ENCODE measurements at places on chromosomes 1 and 21.
A peak's percentile ranks its signal among the peaks of the same experiment; 100 is the strongest.

- DNase-seq = no peak
These were observed 1902.3 kb downstream of the NCAM2 start for GRCh38 chr21:22900490-22900889.

DNA sequence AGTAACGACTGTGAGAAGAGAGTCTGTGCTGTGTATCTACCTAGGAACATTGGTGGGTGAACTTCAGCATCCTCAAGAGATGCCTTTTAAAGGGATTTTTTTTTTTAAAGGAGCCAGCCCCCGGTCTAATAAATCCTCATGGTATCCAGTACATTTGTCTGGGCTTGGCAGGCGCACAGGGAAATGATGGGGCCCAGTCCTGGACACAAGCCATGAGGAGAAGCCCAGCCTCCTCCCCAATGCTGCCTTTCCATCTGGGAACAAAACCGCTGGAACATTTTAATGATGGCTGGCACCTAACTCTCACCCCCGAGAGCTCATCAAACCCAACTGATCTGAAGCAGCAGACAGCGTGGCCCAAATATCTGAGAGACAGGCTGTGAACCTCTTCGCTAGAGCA is 64.2 kb downstream of the ACOT7 start:
- no peak for DNase-seq

- DNase-seq = no peak
These were observed 90.0 kb downstream of the STUM start for GRCh38 chr1:226638608-226639007.

DNA sequence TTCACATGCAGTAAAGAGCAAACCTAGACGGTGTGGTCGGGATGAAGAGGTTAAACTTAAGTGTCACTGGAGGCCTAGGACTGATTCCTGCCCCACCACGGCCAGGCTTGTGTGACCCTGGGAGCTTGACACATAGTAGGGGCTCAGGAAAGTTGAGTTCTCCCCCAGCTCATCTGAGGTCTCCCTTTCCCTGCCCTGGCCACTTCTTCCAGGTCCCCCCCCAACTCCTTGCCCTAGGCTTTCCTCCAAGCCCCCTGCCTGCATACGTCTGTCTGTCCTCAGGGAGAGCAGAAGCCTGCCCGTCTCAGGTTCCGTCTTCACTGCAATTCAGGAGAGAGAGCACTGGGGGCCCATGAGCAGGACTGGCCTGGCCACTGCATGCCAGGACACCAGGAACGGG is 225.8 kb downstream of the PTPRU start:
- no peak for DNase-seq

- no peak for DNase-seq
These were observed 107.0 kb downstream of the TGFBR3 start for GRCh38 chr1:91778964-91779363.

DNA sequence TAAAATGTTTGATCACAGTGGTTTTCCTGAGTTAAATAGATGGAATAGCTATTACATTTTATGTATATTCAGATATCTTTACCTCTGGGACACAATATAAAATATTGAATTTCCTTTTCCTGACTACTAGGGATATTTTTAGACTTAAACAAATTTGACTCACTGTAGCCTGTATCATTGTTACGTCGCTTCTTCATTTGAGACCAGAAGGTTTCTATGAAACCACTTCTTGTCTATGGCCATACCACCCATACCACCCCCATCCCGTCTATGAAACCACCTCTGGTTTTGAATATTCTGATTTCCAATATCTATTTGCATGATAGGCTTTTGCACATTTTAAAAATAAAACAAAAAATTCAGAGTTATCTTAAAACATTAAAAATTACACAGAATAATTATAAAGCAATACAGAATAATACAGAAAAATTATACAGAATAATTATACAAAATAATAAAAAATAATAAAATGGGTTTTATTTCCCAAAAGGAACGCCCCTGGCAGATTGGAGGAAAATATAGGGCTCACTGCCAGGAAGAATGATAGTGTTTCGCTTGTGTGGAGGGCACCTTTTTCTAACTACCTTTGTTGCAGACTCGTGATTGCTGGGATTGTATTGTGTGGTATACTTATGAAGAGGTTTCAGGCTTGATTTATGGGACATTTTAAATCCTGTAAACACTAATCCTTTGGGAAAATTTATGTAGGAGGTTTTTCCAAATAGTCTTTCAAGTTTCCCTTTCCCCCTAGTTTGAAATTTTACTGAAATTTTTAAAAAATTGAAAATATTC is 4.7 kb downstream of the SPEN start:
- DNase-seq = no peak

- peak; percentile 7 for DNase-seq
These were observed 42.0 kb upstream of the LHX8 start for GRCh38 chr1:75092141-75092540.

DNA sequence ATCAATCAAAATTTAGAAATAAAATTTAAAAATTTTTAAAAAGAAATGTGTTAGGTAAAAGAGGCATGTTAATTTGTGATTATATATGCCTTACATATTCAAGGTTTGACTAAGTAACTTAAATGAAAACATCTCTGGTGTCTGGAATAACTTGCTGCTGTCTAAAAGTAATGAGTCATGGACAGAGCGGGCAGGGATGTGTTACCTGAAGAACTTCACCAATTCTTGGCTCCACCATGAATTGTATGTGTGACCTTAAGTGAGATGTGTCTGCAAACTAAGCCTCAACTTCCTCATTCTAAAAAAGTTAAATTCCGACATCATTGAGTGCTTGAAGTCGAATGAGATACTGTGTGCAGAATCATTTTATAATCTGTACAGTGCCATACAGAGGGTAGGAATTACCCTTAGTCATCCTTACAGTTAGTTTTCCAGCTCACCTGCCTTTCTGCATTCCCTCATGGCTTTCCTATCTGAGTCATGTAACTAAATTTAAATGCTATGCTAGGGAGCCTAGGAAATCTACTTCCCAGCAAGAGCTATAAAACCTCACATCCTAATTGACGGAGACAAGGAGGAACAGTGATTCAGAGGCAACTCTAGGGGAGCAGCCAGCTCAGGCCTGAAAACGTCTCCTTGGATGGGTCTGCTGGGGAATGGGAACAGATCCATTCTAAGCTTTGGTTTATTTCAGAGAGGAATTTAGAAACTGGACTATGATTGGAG is 100.7 kb upstream of the TSPAN2 start:
- no peak for DNase-seq

GRCh38 chr1:168135921-168136708 is 615 bp downstream of the GPR161 start:
- peak; percentile 62 for DNase-seq

GRCh38 chr1:221965252-221965651 is 223.4 kb upstream of the DUSP10 start:
- no peak for DNase-seq

- no peak for DNase-seq
These were observed 11.7 kb upstream of the ECE1 start for GRCh38 chr1:21301794-21302440.

- no peak for DNase-seq
These were observed 145.0 kb upstream of the FGGY start for GRCh38 chr1:59151860-59152259.

Measured in NCI-H345 (cell line).